HFFc6 (cell line): ENCODE measurements at places on chromosomes 4 and X. TPM values are rescaled to one million over a fixed set of nuclear protein-coding genes. Genes with fewer than 3 reads are reported as not detected.

DNA sequence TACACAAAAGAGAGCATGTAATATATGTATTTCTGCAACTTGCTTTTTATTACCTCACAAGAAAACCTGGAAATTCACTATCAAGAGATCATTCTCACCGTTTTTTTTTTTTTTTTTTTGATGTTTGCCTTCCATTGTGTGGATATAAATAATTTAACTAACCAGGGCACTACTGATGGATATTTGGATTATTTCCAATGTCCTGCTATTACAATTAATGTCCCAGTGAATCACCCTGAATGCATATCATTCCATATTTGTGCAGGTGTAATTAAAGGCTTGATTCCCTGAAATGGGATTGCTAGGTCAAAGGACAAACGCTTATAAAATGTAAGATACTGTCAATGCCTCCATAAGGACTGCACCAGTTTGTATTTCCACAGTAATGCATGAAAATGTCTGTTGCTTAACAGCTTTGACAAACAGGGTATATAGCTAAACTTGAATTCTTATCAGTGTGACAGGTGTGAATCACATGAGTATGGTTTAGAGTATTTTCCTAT lies 87.8 kb downstream of the NCAPG start:
- DNase-seq: no peak
- no peak overlapping the region for H3K4me3 ChIP-seq
- no peaks in the 10 kb centered on the region for H3K27me3 ChIP-seq
- no peaks in the 10 kb centered on the region for H3K4me1 ChIP-seq
- peaks cover 5% of the 10 kb centered on the region; the same call in 1 of the 2 replicates for H3K36me3 ChIP-seq

The VCX3B gene
- not detected in 3 replicates for total RNA-seq

GRCh38 chr4:152255437-152255836 lies 280.5 kb downstream of the FBXW7 start:
- no peaks in the 10 kb centered on the region for H3K27me3 ChIP-seq
- DNase-seq: no peak
- H3K36me3 ChIP-seq: no peaks in the 10 kb centered on the region; the same call in 1 of the 2 replicates
- no peak overlapping the region for H3K27ac ChIP-seq
- no peak overlapping the region for H3K4me3 ChIP-seq

DNA sequence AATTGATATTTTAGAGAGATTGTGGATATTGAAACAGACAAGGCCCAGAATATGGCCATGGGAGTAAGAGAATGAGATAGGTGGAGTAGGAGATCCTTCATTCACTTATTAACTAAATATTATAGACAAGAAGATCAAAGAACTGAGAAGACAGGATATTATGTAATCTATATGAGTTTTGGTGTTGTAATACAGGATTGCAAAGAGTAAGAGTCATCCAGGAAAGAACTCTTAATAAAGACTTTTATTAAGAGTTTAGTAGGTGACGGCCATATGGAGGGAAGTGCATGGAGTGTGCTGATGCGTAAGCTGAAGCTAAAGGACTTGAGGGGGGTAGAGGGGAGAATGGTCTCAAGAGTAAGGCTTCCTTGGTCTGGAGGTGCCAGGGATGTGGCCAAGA lies 153.7 kb downstream of the VEGFC start:
- no peak for DNase-seq
- H3K36me3 ChIP-seq: peaks cover 7% of the 10 kb centered on the region
- no peak overlapping the region for H3K27ac ChIP-seq

GRCh38 chr4:113248320-113248719 lies 198.9 kb downstream of the ANK2 start:
- DNase-seq: no peak
- no peak overlapping the region for H3K4me3 ChIP-seq
- no peaks in the 10 kb centered on the region for H3K36me3 ChIP-seq
- H3K4me1 ChIP-seq: no peaks in the 10 kb centered on the region
- no peaks in the 10 kb centered on the region for H3K27me3 ChIP-seq

The L1CAM gene
- 13.1 to 87.2 TPM (median 58.0 TPM) in 3 replicates for total RNA-seq

The ATOH1 gene
- total RNA-seq: not detected in 2 replicates

DNA sequence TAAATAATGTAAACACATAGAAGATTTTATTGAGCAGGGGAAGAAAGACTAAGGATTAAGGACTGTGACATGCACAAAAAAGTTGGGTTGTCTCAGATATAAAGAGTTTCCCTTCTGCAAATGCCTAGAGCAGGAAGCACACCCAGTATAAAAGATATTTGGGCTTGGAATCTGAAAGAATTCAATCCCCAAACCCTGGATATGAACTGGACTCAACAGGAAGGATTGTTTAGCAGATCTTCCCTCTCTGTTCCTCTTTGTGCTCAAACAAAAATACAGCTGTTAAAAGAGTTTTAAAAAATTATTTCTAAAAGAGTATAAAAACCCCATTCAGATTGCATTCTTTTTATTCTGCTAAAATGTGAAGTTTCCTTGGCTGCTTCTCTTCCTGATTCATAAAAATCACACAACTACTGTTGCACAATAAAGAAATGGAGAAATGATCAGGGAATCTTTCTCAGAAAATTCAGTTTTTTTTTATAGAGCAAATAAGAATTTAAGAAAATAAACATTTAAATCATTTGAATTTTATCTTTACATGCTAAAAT lies 71.4 kb downstream of the PDLIM5 start:
- H3K4me1 ChIP-seq: peaks cover 88% of the 10 kb centered on the region
- DNase-seq: no peak
- H3K4me3 ChIP-seq: no peak overlapping the region

The PRKG2 gene
- total RNA-seq: 0.11 TPM in 1 of 3 replicates, not detected in the others

DNA sequence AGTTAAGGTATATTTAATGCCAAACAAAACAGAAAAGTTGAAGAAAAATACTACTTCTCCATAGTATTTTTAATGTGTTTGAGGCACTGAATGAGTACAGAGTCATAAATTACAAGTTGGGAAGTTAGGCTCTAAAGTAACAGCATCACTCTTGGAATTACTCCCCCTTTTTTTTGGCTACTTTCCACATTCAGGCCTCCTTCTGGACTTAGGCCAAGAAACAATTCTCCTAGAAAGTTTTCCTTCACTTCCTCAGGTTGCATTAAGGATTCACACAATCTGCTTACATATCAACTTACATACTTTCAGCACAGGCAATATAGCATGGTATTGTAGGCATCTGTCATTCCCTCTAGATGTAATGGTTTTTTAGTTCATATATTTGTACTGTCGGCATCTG lies 52.1 kb downstream of the TMEM165 start:
- H3K36me3 ChIP-seq: peaks cover 39% of the 10 kb centered on the region
- H3K4me1 ChIP-seq: peaks cover 39% of the 10 kb centered on the region
- no peak overlapping the region for H3K4me3 ChIP-seq
- peak; percentile 17 for DNase-seq

DNA sequence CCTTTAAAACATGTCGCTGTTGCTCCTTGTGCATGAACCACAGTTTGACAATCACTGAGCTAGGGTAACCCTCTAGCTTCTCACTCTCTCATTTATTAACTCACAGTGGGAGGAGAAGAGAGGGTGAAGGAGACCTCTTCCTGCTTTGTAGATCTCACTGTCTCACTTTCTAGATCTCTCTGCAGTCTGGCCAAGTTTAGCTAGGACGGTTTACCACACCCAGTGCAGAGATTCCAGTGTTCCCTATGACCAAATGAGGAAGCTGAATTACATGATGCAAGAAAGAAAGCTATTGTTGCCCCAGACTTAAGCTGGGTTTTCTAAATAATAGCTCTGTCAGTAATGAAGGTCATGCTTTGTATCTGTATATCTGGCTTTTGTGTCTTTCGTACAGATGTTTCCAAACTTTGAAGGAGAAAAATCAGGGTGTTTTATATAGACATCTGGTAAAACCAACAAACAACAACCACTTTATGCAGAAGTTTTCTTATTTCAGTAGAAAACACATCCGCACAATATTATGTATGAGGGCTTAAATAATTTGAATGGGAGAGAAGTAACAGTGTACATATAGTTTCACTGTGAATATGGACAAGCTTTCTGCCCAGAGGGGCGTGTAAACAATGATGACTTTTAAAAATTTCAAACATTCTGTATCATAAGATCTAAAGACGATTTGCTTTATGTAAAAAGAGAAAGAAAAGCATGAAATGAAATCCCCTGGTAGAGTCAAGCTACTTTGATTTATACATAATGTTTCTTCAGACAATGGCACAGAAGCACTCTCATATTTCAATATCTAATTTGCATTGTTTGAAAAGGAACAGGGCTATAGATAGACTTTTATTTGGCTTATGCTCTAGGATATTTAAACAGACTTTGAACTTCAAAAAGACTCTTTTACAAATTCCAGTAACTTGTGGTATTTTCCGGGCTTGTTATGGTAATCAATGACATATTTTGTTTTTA lies 582.3 kb downstream of the FSTL5 start:
- no peak overlapping the region for H3K27ac ChIP-seq
- DNase-seq: no peak
- no peak overlapping the region for H3K4me3 ChIP-seq
- H3K4me1 ChIP-seq: no peaks in the 10 kb centered on the region

DNA sequence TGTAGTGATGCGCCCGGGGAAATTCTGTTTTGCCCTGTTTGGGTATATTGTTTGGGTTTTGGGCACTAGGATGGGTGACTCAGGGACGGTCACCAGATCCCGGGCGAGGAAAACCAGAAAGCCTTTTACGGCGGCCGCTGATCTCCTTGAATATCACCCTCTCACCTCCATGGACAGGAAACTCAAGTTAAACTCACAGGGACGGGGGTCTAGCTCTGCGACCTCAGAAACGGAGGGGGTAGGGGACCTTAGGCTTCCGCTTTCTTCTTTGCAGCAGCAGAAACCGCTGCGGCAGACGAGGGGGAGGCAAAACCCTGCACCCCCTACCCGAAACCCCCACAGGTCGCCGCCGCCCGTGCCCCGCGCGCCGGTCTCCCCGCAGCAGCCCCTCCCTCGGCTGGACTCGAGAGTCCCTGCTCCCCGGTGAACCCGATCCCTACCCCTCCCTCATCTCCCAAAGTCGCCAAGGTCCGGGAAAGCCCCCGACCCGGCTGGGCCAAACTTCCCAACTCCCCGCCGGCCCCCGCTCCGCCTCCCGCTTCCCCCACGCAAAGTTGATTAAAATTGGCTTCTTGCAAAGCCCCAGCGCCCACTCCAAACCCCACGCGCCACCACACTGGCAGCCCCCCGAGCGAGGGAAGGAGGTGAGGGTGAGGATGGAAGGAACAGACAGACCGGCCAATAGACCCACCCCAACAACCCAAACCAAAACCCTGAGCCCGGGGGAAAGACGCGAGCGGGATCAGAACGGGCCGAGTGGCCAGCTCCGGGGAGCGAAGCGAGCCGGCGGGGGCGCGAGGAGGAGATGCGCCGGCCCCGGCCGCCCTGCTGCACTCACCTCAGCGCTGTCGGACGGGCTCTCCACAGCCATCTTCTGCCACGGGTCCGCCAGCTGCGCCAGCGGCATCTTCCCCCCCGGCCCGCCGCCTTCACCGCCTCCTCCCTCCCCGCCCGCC lies 705 bp downstream of the RPS6KA3 start:
- DNase-seq: peak; percentile 3
- peak overlapping the region; percentile 93 for H3K4me3 ChIP-seq
- peaks cover 37% of the 10 kb centered on the region for H3K4me1 ChIP-seq
- H3K27ac ChIP-seq: peak overlapping the region; percentile 89
- peaks cover 2% of the 10 kb centered on the region; the same call in 1 of the 2 replicates for H3K27me3 ChIP-seq
